Hindlimb muscle (tissue), 1 donor: ENCODE measurements at places on chromosomes 4 and X. TPM values are rescaled to one million over a fixed set of nuclear protein-coding genes. Genes with fewer than 3 reads are reported as not detected.

GRCh38 chrX:9312922-9313867, 151.7 kb upstream of the TBL1X start:
- no peak for DNase-seq

DNA sequence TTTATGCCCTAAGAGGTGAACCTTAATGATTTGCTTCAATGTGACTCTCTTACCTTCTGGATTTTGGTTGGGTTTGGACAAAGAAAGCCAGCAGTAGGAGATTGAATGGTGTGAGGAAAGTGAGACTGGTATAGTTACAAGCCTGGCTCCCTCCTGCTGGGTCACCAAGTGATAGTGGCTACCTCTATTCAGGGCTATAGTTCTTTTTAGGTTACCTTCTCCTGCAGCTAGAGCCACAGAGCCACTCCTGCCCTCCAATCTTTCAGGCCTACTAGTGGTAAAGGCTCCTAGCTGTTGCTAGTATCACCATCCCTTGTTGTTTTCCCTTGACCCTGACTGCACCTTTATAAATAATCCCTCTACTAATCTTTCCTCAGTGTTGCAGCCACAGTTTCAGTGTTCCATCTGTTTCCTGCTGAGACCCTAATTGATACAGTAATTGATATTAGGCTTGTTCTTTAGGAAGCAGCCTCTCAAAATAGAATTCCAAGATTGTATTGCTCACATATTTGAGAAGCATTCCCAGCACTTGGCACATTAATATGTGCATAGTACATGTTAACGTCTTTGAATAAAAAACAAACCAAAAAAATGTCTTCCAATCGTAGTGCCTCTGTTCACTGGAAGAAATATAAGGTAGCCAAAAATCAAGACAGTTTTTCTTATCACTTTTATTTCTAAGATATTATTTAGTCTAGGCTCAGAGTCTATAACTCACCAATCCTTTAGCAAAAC, 82.3 kb downstream of the SRPX start:
- DNase-seq, result no peak

GRCh38 chr4:26503427-26503826, 13.1 kb upstream of the CCKAR start:
- DNase-seq, result no peak

DNA sequence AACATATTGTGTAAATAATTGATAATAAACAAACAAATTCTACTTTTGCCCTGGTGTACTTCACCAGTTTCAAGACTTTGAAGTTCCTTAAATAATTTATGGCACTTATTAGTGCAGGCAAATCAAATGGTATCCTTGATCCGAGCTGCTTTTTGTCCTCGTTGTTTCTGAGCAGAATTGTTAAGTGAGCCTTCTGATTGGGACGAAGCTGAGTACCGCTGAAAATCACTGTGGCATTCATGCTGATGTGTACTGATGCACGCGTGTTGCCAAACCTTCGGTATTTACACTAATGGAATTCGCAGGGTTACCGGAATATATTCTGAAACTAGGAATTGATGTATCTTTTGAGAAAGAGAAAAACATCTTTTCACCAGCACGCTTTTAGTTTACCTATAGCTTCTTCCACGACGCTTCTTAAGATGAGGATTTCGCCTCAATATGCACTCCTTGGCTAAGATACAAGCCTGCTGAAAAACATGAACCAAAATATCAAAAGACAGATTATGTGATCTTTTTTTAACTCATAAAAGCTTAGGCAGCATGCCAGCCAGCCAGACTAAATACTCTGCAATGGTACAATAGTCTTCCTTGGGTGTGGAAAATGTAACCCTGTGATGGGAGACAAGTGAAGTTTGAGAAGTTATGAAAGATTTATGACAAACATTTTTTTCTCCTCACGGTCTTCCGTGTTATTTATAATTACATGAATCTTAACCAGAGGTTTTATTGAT, 48.9 kb upstream of the TENM3 start:
- DNase-seq, result no peak

DNA sequence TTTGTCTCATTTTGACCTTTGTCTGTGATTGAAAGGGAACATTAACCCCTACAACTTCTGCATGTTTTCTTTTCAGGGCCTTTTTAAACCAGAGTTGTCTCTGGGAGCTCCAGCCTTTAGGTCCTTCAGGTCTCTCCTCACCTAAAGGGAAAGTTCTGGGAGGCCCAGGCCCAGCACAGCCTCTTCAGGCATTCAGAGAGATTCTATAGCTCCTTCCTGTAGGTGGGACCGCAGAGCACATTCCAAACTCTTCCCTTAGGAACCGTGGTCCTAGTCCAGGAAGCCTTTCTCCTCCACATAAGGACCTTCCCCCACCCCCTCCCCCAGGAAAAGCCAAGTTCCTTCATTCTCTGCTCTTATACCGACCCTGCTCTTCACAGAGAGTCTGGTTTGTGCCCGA, 14.9 kb downstream of the NKX6-1 start:
- no peak for DNase-seq

GRCh38 chrX:16826207-16826606, 39.9 kb downstream of the TXLNG start:
- peak; percentile 30 for DNase-seq

GRCh38 chrX:5780821-5781220, 447.8 kb downstream of the NLGN4X start:
- no peak for DNase-seq

- DNase-seq, result no peak
Measured at GRCh38 chr4:152460488-152460887, 75.4 kb downstream of the FBXW7 start.

GRCh38 chr4:120703908-120704307, 218.6 kb downstream of the PRDM5 start:
- peak; percentile 59 for DNase-seq

GRCh38 chrX:47200385-47201150, 6.9 kb downstream of the UBA1 start:
- DNase-seq, result no peak

DNA sequence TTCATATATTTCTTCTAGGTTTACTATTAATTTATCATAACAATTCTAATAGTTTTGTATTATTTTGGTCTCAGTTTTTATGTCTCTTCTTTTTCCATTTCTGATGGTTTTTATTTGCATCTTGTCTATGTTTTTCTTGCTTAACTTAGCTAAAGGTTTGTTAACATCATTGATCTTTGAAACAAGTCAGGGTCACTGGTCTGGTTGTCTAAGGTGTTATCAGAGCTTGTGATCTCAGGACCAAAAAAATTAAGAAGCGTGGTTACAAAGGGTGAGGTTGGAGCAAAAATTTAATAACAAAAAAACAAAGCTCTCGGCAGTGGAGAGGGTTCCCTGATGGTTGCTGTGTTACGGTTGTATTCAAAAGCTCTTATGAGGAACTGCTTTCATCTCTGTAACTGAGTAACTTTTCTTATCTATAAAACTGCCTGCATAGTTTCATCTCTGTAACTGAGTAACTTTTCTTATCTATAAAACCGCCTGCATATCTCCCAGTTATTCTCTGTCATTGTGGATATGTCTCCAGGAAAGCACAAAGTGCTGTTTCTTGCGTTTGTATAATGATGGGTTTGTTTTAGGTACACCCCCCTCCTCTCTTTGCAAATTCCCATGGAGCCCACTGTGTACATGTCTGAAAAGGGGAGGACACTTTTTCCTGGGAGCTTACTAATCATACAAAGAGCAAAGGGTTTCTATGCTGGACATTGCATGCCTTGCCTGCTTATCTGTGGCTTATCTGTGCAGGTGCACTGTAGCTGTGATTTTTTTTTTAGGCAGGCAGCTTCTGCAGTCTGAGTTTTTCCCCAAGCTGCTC, 62.4 kb upstream of the UGT2B15 start:
- no peak for DNase-seq

DNA sequence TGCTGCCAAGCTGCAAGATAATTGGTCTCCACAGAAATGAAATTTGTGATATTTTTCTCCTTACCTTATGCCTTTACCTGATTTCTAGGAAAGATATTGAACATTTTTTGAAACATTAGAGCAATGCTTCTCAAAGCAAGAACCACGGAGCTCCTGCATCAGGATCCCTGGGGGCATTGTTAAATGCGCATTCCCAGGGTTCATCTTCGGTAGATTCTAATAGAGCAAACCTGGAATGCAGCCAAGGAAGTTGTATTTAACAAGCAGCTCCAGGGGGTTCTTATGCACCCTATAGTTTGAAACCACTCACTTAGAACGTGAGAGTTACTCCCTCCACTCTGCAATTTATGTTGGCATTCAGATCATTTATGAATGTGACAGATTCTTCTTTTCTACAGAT, 126.2 kb downstream of the SLC39A8 start:
- no peak for DNase-seq

DNA sequence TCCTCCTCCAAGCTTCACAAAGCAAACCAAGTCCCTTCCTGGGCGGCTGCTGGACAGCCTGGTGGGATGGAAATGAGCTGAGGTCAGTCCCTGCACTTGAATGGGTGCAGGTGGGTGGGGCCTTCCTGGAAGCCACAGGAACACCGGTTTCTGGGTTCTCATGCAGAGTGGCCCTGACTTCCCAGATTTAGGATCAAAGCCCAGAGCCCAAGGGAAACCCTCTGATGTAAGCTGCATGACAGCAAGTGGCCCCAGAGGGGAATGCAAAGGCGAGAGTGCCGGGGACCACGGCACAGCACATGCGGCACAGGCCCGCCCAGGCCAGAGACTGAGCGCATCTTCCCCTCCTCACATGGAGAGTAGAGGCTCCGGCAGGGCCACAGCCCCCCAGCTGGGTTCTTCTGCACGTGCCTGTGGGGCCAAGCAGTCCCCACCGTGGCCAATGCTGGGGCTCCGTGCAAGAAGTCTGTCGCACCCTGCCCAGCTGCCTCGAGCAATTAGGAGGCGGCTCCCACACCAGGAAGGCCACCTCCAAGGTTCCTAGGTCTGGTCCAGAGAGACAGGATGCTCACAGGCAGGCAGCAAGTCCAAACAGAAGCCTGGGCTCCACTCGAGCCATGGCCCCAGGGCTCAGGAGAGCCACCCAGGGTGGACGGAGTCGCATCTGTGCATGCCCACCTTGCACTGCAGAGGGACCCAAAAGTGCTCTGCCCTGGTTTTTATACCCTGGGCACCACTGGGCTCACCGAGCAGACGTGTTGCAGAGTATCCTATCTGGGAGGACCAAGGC, 83.0 kb downstream of the HTRA3 start:
- DNase-seq, result no peak

- no peak for DNase-seq
Measured at GRCh38 chrX:71400710-71401109, 34.6 kb downstream of the TAF1 start.

DNA sequence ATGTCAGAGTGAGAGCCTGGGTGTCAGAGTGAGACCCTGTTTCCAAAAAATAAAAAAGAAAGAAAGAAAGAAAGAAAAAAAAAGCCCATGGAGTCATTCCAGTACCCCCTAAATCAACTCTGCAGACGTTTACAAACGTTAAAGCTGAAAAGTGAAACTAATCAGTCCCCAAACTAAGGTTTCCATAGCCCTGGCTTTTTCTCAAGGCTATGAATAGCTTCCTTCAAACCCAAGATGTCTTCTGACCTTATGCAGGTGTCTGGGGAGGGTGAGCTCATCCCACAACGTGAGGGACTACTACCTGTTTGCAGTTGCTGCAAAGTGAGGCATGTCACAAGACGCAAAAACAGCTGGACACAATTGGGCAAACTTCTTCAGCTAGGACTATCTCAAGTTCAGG, 144.0 kb downstream of the SH3KBP1 start:
- no peak for DNase-seq

- no peak for DNase-seq
Measured at GRCh38 chr4:85780664-85781063, 305.7 kb downstream of the ARHGAP24 start.

DNA sequence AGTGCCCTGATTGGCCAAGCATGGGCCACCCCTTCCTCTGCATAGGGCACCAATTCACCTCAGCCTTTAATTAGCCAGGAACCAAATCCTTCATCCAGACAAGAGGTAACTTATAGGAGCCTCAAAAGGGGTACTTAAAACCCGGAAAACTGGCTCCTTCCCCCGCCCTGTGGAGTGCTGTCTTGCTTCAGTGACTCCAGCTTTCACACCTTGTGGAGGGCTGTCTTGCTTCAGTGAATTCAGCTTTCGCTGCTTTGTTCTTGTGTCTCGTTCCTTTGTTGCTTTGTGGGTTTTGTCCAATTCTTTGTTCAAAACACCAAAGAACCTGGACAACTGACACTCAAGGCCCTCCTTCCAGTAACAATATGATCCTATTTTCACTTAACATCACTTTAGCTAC, 82.2 kb upstream of the FRG1 start:
- no peak for DNase-seq

- no peak for DNase-seq
Measured at GRCh38 chr4:52939325-52939724, 77.2 kb downstream of the RASL11B start.

The DRD5 gene
- polyA plus RNA-seq, result 0.44 TPM

The DMRTC1 gene
- polyA plus RNA-seq, result not detected

The TLR3 gene
- polyA plus RNA-seq, result 1.5 TPM

The BEX5 gene
- polyA plus RNA-seq, result not detected

The TBX22 gene
- polyA plus RNA-seq, result not detected

The NAP1L2 gene
- 0.50 TPM for polyA plus RNA-seq

The BTK gene
- 3.8 TPM for polyA plus RNA-seq

The FOXP3 gene
- 0.66 TPM for polyA plus RNA-seq
